ENCODE measurements at places on chromosomes 2 and 18.

GRCh38 chr18:23972453-23972852, 42.1 kb upstream of the TTC39C start:
- DNase-seq, result no peak

GRCh38 chr2:56191617-56192016, 7.8 kb downstream of the CCDC85A start:
- DNase-seq, result no peak

GRCh38 chr2:76073992-76074604, 363.4 kb upstream of the GCFC2 start:
- no peak for DNase-seq

DNA sequence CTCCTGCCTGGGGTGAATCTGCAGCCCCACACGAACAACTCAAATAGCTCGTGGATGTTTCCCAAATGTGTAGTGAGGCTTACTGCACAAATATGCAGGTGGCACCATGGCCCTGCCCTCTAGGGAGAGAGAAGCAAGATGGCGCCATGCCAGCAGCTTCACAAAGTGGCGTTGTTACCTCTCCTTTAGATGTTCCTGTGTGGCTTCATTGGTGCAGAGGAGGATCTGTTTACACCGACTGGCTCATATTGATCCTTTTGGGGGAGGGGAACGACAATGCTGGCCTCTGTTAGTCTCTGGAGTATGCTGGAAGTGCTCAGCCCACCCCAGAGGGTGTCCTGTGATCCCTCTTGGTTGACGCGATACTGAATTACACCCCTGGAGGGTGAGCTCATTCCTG, 99.5 kb upstream of the GATA6 start:
- no peak for DNase-seq

GRCh38 chr2:227848586-227848985, 22.8 kb upstream of the DAW1 start:
- no peak for DNase-seq

GRCh38 chr2:105929516-105929915, 184.8 kb downstream of the NCK2 start:
- DNase-seq, result no peak

DNA sequence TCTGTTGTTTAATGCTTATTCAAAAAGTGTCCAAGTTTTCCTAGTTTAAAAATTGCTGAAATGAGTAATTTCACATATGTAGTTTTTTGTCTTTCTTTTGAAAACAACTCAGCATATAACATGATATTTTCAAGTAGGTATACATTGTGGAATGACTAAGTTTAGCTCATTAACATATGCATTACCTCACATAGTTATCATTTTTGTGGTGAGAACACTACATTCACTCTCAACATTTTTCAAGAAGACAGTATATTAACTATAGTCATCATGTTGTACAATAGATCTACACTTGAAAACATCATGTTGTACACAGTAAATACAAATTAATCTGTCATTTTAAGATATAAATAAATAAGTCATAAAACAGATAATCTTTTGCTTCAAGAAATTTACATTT, 340.0 kb downstream of the CCDC85A start:
- no peak for DNase-seq

DNA sequence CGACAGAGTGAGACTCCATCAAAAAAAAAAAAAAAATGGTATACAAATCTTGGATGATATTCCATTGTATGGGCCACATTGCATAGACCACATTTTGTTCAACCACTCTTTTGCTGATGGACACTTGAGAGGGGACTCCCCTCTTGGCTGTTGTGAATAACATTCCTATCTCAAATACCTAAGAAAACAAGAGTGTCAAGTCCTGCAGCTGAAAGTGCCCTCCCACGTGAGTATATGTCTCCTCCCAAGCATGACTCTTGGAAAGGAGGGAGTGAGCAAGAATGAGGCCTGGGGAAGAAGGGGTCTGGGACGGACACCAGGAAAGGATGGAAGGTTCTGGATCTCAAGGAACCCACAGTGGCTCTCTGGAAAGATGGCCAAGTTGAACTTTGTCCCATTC, 36.0 kb upstream of the NPAS2 start:
- DNase-seq, result no peak

GRCh38 chr18:8602557-8602956, 6.7 kb upstream of the RAB12 start:
- DNase-seq, result no peak

DNA sequence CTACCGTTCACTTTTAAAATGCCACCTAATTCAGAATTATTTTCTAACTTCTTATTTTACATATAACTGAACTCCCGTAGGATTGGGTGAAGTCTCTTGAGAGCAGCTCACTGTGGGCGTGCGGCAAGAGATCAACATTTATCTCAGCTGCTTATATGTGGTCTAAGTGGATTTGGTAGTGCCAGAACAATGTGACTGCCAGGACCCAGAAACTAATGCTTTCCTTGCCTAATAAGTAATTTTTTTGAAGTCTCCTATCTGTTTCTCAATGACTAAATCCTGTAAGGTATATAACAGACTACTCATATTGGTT, 11.2 kb upstream of the NFE2L2 start:
- DNase-seq, result no peak

- DNase-seq, result no peak
Measured at GRCh38 chr2:125167152-125167551, 1142.1 kb downstream of the CNTNAP5 start.

GRCh38 chr2:7758073-7758759, 841.0 kb downstream of the RNF144A start:
- DNase-seq, result no peak

DNA sequence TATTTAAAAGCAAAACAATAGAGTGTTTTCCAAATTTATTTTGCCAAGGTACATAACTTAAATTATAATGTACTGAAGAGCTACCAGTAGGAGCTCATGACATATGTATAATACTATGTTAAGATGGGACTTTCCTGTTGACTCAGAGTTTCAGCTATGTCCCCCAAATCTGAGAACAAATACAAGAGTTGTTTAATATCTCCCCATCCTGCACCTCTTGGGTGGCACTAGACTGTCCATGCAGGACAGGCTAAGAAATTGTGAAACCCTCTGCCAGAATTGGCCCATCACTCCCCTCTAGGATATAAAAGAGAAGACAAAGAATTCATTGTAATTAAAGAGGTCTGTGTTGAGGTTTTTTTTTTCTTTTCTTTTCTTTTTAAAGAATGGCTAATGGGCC, 21.7 kb upstream of the CTAGE1 start:
- no peak for DNase-seq

DNA sequence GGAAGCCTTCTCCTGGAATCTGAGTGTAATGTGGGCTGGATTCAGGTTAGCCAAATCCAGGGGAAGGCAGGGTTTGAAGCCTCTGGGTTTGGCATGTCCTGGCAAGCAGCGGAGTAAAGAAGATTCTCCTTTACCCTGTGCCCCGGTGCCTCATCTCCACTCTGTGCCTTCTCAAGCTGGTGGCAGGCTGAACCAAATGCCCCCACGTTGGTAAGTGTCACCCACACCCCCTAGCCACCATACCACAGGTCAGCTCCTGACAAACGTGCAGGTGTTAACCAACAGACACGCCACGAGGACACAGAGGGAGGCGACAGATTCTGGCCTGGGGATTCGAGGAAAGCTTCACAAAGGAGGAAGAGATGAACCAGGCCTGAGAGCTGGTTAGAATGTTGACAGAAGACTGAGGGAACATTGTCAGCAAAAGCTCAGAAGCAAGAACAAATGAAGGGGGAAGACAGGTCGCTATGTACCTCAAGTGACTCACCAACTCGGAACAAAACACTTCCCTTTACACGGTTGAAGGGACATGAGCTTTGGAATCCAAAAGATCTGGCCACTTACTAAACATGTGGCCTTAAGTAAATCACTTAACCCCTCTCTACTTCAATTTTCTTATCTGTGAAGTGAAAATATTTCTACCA, 85.2 kb upstream of the LCLAT1 start:
- no peak for DNase-seq

DNA sequence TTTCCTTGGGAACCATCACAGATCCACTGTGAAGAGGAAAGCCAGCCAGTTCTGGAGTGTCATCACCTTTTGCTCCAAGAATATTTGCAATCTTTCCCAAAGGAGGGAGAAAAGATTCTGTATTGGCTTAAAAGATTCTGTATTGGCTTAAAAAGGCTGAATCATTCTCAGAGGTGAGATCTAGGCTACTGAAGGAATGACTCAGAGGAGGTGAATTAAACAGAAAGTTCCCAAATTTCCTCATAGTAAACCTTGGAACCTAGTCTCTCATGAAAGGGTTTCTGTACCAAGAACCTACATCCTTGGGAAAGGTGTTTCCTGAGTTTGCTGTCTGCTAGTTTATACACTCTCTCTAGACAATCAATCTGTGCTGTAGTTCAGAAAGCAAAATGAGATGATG, 34.1 kb upstream of the GRB14 start:
- DNase-seq, result no peak

- no peak for DNase-seq
Measured at GRCh38 chr2:176650104-176650837, 381.0 kb downstream of the MTX2 start.

- no peak for DNase-seq
Measured at GRCh38 chr2:53964987-53965687, 5.7 kb downstream of the PSME4 start.

DNA sequence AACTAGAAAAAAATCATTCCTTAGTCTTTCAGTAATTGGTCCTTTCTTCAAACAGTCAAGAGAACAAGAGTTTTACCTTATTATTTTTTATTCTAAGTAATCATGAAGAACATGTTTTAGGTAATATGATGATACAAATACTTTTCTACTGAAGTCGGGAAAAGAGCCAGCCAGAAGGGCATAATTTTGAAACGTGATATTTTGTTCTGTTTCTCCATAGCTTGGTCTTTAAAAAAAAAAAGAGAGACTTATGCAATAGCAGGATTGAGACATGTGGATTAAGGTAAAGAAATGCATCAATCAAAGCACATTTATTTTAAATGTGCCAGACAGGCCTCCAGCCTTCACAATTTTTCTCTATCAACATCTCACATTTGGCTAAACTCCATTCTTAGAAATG, 1016.8 kb downstream of the CNTNAP5 start:
- DNase-seq, result no peak

DNA sequence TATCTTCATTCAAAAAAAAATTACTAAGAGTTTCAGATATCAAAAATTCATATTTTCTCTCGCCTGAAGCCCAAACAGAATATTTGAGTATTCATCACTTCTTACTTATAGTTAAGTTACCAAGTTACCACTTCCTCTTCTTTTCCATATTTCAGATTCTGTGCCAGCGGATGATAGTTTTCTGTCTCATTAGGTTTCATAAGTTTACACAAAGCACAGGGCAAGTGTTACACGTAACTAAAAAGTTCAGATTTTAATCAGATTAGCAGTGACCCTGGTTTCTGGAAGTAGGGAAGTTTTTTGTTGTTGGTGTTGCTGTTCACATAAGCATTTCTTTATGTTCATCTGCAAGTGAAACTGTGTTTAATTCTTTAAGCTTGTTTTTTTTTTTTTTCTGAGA, 10.2 kb downstream of the AFTPH start:
- DNase-seq, result no peak

DNA sequence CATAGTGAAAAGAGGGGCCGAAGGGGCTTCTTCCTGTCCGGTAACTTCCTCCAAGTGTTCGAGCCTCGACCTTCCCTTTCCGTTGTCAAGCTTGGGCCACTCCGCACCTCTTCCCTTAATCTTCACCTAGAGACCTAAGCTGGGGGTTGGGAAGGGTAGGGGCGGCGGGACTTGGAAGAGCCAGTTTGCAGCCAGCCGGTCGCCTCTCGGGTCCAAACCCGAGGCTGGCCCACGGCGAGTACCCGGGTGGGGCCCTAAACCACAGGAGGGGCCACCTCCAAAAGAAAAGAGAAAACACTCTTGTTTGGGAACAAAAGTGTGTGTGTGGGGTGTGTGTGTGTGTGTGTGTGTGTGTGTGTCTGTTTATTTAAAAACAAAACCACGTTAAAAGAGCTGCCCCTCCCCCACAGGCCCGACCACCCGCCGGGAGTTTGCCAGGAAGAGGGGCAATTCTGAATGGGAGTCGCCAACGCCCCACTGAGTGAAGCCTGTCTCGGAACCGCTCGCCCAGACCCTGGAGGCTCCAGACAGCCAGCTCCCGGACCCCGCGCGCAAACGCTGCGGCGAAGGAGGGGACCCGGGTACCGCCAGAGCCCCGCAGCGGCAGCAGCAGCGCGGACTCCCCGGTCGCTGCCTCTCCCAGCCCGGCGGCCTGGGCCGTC, 488 bp upstream of the RHOB start:
- no peak for DNase-seq

DNA sequence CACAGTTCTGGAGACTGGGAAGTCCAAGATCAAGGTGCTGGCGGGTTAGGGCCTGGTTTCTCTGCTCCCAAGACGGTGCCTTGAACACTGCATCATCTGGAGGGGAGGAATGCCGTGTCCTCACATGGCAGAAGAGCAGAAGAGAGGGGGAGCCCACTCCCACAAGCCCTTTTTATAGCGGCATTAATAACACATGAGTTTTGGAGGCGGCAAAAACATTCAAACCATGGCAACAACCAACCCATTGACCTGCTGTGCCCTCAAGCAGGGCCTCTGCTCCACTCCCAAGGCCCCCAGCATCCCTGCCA, 62.0 kb downstream of the SMAD7 start:
- no peak for DNase-seq

GRCh38 chr2:95166065-95166763, 605 bp downstream of the ZNF2 start:
- no peak for DNase-seq

- no peak for DNase-seq
Measured at GRCh38 chr2:183993052-183993451, 605.3 kb upstream of the ZNF804A start.

- no peak for DNase-seq
Measured at GRCh38 chr2:216339456-216340279, 32.6 kb downstream of the MARCHF4 start.

DNA sequence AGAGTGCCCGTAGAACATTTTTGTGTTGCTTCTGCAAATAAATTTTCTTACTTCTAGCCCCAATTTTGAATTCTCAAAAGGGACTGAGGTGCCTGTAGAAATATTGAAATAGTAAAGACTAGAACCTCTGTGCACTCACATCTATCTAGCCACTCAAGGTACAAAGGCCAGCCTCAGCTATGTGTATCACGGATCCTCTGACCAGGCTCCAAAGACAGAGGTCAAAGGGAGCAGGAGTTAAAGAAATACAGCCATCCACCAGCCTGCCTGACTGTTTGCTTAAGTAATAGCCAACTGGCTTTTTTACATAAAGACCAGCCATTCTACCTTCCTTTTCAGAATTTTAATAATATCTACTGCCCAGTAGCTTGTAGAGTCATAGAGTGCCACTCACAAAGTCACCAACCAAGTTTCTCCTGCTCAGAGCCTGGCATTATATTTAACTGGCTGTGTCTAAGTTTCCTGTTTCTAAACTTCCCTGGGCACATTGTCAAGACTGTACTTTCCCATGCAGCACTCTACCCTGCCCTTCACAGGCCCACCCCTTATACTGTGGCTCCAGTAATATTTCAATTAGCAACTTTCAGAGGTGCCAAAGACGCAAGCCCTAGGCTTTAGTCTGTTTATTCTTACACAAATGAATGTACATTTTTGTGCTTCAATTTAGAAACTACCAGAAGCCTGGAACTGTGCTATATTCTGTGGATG, 338.3 kb upstream of the NT5C1B start:
- DNase-seq, result no peak

GRCh38 chr2:62457556-62457955, 48.4 kb downstream of the TMEM17 start:
- no peak for DNase-seq

GRCh38 chr2:42964439-42965083, 172.2 kb upstream of the HAAO start:
- DNase-seq, result no peak
